ENCODE measurements at places on chromosomes 5 and 9. TPM values are rescaled to one million over a fixed set of nuclear protein-coding genes. Genes with fewer than 3 reads are reported as not detected.

The FIBCD1 gene
- not detected for total RNA-seq

The ALDH1A1 gene
- 87.9 TPM for total RNA-seq

The GDA gene
- not detected for total RNA-seq

GRCh38 chr9:133545494-133546286 lies 11.2 kb downstream of the ADAMTSL2 start:
- H3K4me3 ChIP-seq = no peak overlapping the region
- H3K4me1 ChIP-seq = no peaks in the 10 kb centered on the region
- H3K27ac ChIP-seq = no peak overlapping the region
- no peaks in the 10 kb centered on the region for H3K36me3 ChIP-seq
- no peaks in the 10 kb centered on the region for H3K27me3 ChIP-seq

DNA sequence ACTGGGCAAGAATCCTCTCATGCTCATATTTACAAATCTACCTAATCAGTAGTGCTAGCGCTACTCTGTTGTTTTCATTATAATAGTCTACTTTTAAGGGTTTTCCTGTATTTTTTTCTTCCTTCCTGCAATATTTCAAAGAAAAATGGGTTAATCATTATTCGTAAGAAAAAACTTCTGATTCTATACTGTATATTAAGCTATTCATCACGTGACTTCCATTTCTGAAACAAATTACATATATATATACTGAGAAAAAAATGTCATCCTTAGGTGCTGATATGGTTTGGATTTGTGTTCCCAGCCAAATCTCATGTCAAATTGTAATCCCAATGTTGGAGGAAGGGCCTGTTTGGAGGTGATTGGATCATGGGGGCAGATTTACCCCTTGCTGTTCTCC lies 197.0 kb downstream of the FBXL17 start:
- no peaks in the 10 kb centered on the region for H3K36me3 ChIP-seq
- H3K4me3 ChIP-seq = no peak overlapping the region
- H3K27ac ChIP-seq = no peak overlapping the region
- H3K4me1 ChIP-seq = no peaks in the 10 kb centered on the region

GRCh38 chr5:79924936-79925893 lies 65.8 kb downstream of the MTX3 start:
- H3K4me3 ChIP-seq = no peak overlapping the region
- no peaks in the 10 kb centered on the region for H3K27me3 ChIP-seq
- DNase-seq = no peak
- H3K36me3 ChIP-seq = no peaks in the 10 kb centered on the region

GRCh38 chr5:140345919-140346347 lies 470 bp downstream of the HBEGF start:
- peak; percentile 67 for DNase-seq

- peak overlapping the region; percentile 50 for H3K27ac ChIP-seq
- no peak overlapping the region for H3K4me3 ChIP-seq
- no peaks in the 10 kb centered on the region for H3K27me3 ChIP-seq
- DNase-seq = no peak
Observed at GRCh38 chr9:89720696-89721175, 115.9 kb downstream of the GADD45G start.

DNA sequence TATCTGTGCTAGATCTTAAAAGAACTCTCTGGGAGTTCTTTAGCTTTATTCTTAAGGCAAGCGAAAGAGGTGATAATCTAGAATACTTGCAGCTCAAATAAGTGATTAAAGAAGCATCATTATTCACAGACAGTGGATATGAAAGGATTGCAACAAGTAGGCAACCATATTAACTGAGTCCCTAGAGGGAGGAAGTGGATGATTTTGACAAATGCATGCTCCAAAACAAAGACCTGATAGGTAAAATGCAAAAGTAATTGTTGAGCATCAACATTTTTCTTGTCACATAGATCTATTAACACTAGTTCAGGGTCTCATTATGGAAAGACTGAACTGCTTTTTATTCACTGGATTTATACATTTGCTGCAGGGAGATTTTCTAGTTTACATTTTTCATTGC lies 109.1 kb downstream of the EDIL3 start:
- DNase-seq = no peak
- no peaks in the 10 kb centered on the region for H3K36me3 ChIP-seq
- H3K27me3 ChIP-seq = no peaks in the 10 kb centered on the region
- no peak overlapping the region for H3K4me3 ChIP-seq
- no peaks in the 10 kb centered on the region for H3K4me1 ChIP-seq

GRCh38 chr9:81540142-81540710 lies 149.1 kb downstream of the TLE1 start:
- H3K4me3 ChIP-seq = no peak overlapping the region
- DNase-seq = no peak
- H3K36me3 ChIP-seq = no peaks in the 10 kb centered on the region
- no peaks in the 10 kb centered on the region for H3K27me3 ChIP-seq

DNA sequence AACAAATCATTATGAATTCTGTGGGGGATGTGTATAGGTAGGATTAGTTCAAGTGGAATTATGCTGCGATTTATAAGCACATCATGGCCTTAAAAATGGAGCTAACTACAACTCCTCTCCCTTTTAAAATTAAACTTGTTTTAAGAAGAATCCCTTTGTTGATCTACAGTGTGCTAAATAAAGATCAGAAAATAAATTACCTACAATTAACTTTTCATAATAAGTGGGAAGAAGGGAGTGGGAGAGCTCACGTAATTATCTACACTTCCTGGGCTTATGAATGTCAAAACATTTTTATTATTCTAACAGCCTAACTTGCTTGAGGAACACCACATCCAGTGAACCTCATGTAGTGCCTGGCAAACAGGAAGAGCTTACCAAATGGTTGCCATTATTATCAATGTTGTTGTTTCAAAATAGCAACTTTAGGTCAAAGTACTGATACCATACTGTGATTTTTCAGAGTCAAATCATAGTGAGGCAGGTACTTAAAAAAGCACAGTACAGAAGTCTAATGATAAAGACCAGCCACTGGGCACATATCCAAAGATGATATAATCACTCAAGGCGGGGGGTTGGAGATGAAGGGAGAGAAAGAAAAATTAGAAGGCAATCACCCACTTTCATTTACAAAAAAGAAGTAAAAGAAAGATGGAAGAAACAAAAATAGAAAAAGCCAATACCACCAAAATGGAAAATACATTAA lies 174.0 kb downstream of the RAPGEF6 start:
- H3K36me3 ChIP-seq = no peaks in the 10 kb centered on the region
- H3K27me3 ChIP-seq = no peaks in the 10 kb centered on the region
- no peak overlapping the region for H3K4me3 ChIP-seq
- H3K27ac ChIP-seq = no peak overlapping the region

DNA sequence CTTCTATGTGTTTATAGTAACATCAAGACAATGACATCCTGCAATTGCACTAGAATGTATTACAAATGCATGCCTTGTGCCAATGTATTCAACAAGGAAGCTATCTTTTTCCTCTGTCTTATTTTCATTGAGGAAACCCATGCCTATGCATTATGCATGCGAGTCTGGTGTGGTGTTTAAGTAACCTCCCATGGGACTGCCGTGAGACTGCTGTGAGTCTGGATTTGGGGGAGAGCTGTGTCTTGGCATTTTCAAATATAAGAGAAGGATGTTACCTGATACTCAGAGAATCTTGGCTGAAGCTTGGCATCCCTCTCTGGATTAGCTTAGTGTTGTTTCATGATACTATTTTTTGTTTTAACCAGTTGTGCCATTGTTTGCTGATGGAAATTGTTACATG lies 98.3 kb downstream of the F2RL2 start:
- no peak overlapping the region for H3K27ac ChIP-seq
- no peaks in the 10 kb centered on the region for H3K27me3 ChIP-seq
- H3K4me1 ChIP-seq = no peaks in the 10 kb centered on the region
- H3K4me3 ChIP-seq = no peak overlapping the region

- no peaks in the 10 kb centered on the region for H3K36me3 ChIP-seq
- H3K4me1 ChIP-seq = no peaks in the 10 kb centered on the region
- H3K27me3 ChIP-seq = no peaks in the 10 kb centered on the region
Observed at GRCh38 chr5:68438876-68439275, 223.3 kb downstream of the PIK3R1 start.

- no peak overlapping the region for H3K27ac ChIP-seq
- H3K27me3 ChIP-seq = no peaks in the 10 kb centered on the region
- H3K4me3 ChIP-seq = no peak overlapping the region
- no peaks in the 10 kb centered on the region for H3K36me3 ChIP-seq
Observed at GRCh38 chr5:81724571-81724970, 26.3 kb downstream of the SSBP2 start.

- H3K4me3 ChIP-seq = no peak overlapping the region
- H3K27me3 ChIP-seq = no peaks in the 10 kb centered on the region
Observed at GRCh38 chr9:109098171-109098959, 21.4 kb downstream of the TMEM245 start.

GRCh38 chr9:14434971-14435718 lies 121.2 kb upstream of the NFIB start:
- DNase-seq = no peak
- no peaks in the 10 kb centered on the region for H3K36me3 ChIP-seq
- H3K4me3 ChIP-seq = no peak overlapping the region
- no peaks in the 10 kb centered on the region for H3K27me3 ChIP-seq
- no peak overlapping the region for H3K27ac ChIP-seq

DNA sequence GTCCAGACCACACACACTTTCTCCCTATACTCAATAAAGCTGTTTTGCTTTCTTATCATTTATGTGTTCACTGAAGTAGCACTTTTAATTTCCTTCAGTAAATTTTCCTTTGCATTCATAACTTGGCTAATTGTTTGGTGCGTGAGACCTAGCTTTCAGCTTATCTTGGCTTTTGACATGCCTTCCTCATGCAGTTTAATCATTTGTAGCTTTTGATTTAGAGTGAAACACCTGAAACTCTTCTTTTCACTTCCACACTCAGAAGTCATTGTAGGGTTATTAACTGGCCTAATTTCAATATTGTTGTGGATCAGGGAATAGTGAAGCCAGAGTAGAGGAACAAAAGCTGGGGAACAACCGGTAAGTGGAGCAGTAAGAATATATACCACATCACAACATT lies 114.7 kb downstream of the ST8SIA4 start:
- H3K36me3 ChIP-seq = no peaks in the 10 kb centered on the region
- no peaks in the 10 kb centered on the region for H3K4me1 ChIP-seq
- DNase-seq = no peak
- H3K27ac ChIP-seq = no peak overlapping the region

DNA sequence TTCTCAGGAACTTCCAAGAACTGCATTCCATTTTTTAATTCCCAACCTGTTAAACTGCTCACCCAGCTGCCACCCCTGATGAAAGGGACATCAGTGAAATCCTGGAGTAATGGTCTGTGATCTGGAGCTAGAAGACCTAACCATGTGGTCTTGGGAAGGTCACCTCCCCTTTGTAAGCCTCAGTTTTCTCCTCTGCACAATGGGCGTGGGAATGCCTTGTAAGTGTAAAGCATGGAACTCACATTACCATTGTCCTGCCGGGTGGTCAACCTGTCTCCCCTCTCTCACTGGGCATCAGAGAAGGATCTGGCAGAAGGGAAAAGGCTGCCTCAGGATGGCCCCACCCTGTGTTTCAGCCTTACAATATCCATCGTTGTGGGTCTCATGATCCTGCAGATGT lies 15.3 kb upstream of the CCDC180 start:
- H3K27ac ChIP-seq = no peak overlapping the region
- H3K4me1 ChIP-seq = no peaks in the 10 kb centered on the region
- no peaks in the 10 kb centered on the region for H3K27me3 ChIP-seq
- no peak overlapping the region for H3K4me3 ChIP-seq
- H3K36me3 ChIP-seq = no peaks in the 10 kb centered on the region
- no peak for DNase-seq

- no peak overlapping the region for H3K27ac ChIP-seq
- no peak for DNase-seq
- H3K27me3 ChIP-seq = no peaks in the 10 kb centered on the region
- no peaks in the 10 kb centered on the region for H3K36me3 ChIP-seq
- H3K4me1 ChIP-seq = no peaks in the 10 kb centered on the region
Observed at GRCh38 chr9:135198586-135199285, 111.3 kb downstream of the OLFM1 start.

DNA sequence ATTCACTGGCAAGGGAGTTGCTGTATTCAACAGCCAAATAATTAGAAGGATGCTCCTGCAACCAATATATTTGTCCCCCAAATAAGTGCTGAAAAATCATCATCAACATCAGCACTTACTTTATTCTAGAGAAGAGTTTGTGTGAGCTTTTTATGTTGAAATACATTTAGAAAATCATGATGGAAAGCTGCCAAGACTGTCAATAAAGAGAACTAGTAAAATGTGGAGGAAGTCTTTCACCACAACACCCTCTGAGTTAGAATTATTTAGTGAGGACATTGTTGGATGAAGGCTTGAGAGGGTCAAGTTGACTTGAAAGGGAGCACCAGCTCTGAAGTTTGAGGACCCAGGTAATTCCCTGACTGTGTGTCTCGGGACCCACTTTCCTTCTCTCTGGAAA lies 100.2 kb upstream of the TBCA start:
- no peak overlapping the region for H3K4me3 ChIP-seq
- DNase-seq = no peak
- no peaks in the 10 kb centered on the region for H3K4me1 ChIP-seq
- no peaks in the 10 kb centered on the region for H3K36me3 ChIP-seq
- no peak overlapping the region for H3K27ac ChIP-seq
